Activated B cell treated with CpG ODN at 0.5 μM for 24 hours (primary cell): ENCODE measurements at places on chromosomes 1 and 21.

- DNase-seq = no peak
These were observed 91.5 kb downstream of the SPATA46 start for GRCh38 chr1:162285149-162285561.

DNA sequence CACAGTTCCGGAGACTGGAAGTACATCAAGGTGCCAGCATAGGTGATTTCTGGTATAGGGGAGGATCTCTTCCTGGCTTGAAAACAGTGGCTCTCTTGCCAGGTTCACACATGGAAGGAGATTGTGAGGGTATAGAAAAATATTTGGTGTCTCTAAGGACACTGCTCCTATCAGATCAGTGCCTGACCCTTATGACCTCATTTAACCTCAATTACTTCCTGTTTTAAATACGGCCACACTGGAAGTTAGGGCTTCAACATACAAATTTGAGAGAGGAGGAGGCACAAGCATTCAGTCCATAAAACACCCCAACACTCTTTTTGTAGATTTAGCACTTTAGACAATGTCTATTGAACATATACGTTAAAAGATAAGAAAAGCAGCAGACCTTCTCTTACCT, 37.0 kb downstream of the COL6A1 start:
- no peak for DNase-seq

- DNase-seq = no peak
These were observed at the start of gene MAP3K7CL for GRCh38 chr21:29130270-29130969. Gene MAP3K7CL, plus strand, starts transcription at chr21:29130644. Its CDS starts 2,701 bp downstream, at chr21:29133345.

DNA sequence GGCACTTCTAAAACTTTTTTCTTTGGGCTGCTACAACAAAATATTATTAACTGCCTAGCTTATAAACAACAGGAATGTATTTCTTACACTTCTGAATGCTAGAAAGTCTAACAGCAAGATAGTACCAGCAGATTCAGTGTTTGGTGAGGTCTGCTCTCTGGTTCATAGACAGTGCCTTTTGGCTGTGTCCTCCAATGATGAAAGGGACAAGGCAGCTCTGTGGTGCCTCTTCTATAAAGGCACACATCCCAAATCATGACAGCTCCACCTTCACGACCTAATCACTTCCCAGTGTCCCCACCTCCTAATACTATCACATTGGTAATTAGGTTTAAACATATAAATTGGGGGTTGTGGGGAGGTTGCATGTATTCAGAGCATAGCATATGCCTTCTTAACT, 9.5 kb downstream of the CFH start:
- no peak for DNase-seq

DNA sequence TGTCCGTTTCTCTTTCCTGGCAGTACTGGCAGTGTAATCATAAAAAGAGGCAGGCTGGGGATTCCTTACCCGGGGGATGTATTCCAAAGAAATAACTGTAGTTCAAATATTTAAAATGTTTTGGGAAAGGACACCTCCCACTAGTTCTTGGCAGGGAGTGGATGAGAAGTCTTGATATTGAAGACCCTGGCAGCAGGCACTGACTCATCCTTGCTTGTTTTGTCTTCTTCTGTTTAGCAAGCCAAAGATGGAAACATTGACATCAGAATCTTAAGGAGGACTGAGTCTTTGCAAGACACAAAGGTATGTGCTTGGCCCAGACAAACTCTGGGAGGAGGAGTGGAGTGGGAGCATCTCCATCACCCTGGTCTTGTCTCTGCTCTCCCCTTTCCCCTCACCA, 639 bp downstream of the IL20 start:
- DNase-seq = no peak

GRCh38 chr21:16211339-16212303, 481.8 kb downstream of the USP25 start:
- no peak for DNase-seq

DNA sequence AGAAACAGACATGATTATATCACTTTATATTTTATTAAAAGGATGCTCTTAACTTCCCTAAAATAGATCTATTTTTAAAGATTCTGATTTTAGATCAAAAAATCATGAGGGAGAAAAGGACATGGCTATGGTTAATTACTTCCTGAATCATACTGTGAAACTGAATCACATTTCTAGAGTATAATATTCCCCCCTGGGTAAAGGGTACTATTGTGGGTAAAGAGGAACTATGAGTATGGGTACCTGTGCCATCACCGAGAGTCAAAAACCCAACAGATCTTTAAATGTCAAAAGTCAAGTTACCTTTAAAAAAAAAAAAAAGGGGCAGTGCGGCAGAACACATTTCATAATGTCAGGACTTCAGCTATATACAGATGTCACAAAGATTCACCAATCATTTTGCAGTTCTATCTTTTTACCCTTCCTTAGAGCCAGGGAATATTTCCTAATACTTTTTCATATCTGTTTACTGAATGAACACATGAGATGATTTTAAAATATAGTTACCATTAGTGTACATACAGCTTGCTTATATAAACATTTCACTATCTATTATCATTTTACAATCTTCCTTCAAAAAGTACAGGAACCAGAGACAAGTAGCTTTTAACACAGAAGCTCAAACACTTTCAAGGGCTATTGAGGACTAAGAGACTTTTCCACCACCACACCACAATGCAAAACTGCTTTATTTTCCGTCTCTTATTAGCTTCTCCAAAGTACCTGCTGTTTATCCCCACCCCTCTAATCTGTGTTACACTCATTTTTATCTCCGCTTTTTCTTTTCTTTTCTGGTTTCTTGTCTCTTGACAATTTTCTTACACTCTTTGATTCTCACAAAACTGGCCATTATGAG, 45.0 kb downstream of the EVI5 start:
- no peak for DNase-seq

DNA sequence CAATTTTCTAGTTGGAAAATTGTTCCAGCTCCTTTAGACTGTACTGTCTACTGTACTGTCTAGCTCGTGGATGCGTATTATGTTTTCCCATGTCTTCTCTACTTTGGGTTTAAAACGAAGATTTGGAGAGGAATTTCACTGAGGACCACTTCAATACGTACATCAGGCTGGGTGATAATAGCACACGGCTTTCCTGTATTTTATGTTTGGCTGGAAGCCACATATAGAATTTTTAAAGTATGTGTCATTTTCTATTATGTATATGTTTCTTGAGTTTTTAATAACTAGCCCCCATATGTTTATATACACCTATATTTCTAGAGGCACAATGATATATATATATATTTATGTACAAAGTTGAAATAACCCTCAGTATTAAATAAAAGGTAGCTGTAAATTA, 226.4 kb downstream of the GREM2 start:
- DNase-seq = no peak

GRCh38 chr21:37414292-37415253, 48.0 kb downstream of the DYRK1A start:
- no peak for DNase-seq

DNA sequence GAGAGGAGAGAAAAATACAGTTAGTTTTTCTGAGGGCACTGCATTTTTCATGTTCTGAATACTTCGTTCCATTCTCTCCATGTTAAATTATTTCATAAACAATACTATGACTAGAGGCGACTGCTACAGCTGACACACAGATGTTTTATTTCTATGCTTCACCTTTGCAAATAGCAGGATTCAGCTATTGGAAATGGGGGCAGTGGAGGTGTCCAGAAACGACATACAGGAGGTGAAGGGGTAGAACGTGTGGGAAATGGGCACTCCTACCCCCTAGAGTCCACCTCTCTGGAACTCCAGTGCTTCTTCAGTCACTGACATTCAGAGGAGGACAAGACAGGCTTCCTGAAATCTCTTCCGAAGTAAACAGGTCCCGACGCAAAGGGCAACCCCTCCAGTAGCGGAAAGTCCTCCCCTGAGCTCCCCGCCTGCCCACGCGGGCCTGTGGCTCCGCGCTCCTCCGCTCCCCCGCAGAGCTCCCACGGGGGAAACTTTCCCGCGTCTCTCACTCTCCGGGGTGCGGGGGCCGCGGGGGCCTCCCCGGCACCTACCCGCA, 480 bp downstream of the DPYD start:
- DNase-seq = no peak

GRCh38 chr1:26677306-26678115, 18.3 kb upstream of the ARID1A start:
- DNase-seq = peak; percentile 32

GRCh38 chr21:34618941-34619340, 4.0 kb upstream of the RCAN1 start:
- no peak for DNase-seq

DNA sequence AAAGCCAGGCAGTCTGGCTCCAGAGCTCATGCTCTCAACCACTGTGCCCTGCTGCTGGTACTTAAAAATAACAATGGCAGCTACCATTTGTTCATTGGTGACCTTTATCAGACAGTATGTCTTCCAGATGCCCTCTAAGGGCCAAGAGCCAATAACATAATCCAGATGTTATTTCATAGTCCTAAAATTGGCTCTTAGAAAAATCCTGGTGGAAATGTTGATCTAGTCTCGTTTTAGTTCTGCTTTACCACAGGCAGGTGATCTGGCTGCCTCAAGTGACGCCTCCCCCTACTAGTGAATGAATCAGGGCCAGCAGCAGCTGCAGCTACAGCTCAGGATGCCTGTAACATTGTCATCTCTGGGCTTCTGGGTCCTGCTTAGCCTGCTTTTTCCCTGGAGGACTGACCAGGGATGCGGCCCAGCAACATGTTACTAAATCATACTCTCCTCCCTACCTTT, 12.6 kb upstream of the HMGN2 start:
- no peak for DNase-seq

DNA sequence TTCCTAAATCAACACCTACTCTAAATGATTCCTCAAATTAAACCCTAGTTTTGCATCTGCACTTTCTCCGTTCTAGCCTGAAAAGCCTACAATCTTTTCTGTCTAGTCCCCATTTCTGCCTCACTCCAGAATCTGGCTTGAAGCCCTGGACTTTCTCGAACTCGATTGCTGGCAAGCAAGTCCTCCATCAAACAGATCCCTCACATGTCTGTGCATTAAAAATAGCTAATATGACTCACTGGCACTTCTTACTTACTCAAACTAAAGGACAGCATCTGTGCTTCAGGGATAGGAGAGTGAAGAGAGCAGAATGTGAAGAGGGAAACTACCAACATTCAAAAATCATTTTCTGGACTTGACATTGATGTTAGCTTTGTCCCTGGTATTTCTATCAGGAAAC, 51.8 kb upstream of the CXADR start:
- no peak for DNase-seq

- DNase-seq = no peak
These were observed 29.6 kb downstream of the DEGS1 start for GRCh38 chr1:224212618-224213061.

DNA sequence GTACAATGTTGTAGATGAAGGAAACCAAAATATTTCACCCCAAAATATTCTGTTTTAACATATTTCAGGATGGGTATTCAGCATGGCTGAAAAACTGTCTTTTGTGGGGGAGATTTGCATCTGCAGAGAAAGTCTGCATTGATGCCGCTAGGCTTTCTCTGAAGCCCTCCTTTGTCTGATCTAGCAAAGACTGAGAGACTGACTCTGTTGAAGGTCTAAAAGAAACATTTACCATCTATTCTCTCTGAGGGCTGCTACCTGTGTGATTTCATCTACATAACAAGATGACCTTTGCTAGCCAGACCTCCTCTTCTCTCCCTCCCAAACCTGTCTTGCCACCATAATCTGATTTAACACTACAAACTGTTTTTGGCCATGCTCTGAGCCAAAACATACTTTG, 12.4 kb upstream of the MT1HL1 start:
- no peak for DNase-seq

GRCh38 chr1:54869173-54869851, 17.7 kb downstream of the DHCR24 start:
- DNase-seq = no peak

DNA sequence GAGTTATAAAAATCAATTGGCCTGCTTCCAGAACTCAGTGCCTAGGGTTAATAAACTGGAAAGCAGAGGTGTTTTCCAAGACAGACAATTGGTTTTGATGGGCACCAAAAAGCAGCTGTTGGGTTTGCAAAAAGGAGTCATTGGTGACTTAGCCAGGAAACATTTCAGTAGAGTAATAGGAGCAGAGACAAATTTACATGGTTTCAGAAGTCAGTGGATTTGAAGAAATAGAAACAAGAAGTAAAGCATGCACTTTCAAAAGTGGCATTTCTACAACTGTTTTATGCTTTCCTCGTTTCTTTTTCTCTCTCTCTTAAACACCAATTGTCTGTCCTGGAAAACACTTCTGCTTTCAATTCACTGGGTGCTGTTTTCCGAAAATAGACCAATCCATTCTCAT, 87.8 kb downstream of the GLUL start:
- DNase-seq = no peak

GRCh38 chr1:167013108-167013929, 24.2 kb downstream of the MAEL start:
- no peak for DNase-seq

DNA sequence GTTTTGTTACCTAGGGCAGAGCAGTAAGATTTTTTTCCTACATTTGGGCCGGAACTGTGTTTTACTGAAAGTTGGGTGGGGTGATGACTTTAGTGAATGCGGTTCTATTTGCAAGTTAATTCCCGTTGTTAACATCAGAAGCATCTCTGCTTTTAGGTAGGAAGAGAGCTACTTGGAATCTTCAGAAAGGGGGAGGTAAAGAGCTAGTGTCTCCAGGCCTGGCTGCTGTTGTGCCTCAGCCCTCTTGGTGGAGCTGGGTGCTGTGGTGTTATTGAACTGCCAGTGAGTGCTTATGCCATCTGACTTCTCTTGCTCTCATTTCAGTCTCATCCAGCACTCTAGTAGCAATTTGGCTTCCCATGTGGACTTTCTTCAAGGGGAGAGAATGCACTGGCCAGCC, 3.4 kb downstream of the KDM4A start:
- DNase-seq = no peak

DNA sequence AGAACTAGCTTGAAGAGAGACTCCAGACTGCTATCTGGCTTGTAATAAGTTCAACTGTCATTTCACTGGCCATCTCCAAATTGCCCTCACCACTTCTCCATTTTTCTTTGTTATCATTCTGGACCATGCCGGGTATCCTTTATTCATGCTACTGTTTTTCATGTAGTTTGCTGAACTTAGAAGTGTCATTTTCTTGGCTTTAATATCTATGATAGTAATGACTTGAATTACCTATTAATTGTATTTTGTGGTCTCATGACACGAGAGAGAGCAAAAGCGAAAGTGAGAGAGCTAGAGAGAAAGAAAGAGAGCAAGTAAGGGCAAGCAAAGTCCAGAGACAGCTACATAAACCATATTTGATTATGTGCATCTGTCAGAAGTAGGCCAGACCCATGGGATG, 184.9 kb upstream of the ATP1B1 start:
- DNase-seq = no peak
